ENCODE measurements at places on chromosomes 16 and 17. TPM values are rescaled to one million over a fixed set of nuclear protein-coding genes. Genes with fewer than 3 reads are reported as not detected.

DNA sequence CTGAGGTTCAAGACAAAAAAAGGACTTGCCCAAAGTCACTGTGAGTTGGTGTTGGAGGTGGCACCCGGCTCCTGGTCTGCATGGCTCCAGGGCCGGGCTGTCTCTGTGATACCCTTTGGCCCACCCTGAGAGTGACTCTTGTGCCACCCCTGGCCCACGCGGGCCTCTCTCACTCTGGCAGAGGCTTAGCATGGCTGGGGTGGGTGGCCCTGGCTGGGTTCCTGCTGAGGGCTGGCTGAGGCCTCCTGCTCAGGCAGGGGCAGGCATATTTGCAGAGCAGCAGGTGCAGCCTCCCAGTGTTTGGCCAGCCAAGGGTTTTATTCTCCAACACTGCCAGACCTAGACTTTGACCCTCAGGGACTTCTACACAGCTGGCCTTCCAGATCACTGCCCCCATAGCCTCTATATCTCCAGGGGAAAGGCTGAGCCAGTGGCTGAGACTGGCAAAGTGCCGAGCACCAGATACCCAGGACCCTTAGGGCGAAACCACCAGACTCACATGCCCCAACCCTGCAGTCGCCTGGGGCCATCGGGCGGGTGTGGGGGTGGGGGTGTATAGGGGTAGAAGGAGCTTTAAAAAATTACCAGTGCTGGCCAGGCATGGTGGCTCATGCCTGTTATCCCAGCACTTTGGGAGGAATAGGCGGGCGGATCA lies 21.5 kb upstream of the ADGRG1 start:
- DNase-seq: no peak

DNA sequence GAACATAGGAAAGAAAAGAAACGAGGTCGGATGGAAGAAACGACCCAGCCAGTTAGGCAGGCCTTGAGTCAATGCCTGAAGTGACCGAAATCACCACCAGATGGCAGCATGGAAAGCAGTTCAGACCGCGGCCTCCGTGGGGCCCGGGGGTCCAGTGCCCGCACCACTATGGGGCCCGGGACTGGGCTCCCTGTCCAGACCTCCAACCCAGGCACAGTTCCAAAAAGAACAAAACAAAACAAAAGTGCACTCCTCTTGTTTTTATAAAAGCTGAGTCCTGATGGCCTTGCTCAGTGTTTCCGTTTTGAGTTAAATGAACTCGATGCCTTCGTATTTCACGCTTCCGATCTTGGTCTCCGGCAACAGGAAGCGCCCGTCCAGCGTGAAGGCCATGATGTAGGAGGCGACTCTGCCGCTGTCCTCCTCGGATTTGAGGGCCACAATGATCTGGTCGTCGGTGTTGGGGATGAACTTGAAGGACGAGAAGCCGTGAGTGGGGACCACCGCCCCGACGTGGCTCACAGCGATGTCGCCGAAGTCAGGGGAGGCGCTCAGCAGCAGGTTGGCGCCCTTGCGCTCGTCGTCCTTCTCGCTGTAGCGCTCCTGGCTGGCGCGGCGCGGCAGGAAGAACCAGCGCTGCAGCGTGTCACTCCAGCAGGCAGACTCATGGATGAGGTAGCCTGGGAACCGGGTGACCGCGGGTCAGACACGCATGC lies 13.7 kb upstream of the LGALS3BP start:
- peak; percentile 42 for DNase-seq

GRCh38 chr17:21417921-21418320 lies 41.8 kb downstream of the KCNJ12 start:
- no peak for DNase-seq

GRCh38 chr17:28675980-28676379 lies 14.0 kb downstream of the SUPT6H start:
- no peak for DNase-seq

- DNase-seq: no peak
Measured at GRCh38 chr17:4334776-4335584, 31.5 kb downstream of the UBE2G1 start.

DNA sequence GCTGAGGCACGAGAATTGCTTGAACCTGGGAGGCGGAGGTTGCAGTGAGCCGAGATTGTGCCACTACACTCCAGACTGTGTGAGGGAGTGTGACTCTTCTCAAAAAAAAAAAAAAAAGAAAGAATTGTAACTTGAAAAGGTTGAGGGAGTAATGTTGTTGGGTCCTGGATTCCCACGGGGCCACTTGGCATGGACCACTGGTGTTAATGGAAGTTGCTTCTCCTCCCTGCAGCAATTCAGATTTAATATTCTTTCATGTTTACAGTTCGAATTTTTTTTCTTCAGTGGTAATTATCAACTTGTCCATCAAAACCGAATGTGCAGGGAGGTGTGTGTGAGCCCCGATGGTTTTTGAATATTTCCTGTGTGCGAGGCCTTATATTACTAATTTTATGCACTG lies 7.2 kb downstream of the EPN2 start:
- no peak for DNase-seq

GRCh38 chr17:47686664-47687327 lies 7.2 kb upstream of the TBKBP1 start:
- DNase-seq: no peak

- DNase-seq: no peak
Measured at GRCh38 chr17:5861246-5861645, 208.9 kb upstream of the WSCD1 start.

GRCh38 chr16:56354746-56355145 lies 70.6 kb downstream of the AMFR start:
- DNase-seq: no peak

- no peak for DNase-seq
Measured at GRCh38 chr17:30256756-30257506, 21.4 kb upstream of the SLC6A4 start.

Gene FBXW10B
- total RNA-seq: 2.4 TPM

Gene LDHD
- total RNA-seq: 0.48 TPM

Gene AXIN2
- 106 TPM for total RNA-seq

Gene FNDC8
- not detected for total RNA-seq

Data from umbilical cord (tissue), 2 donors.